GM23248 (cell line): ENCODE measurements at places on chromosomes 16 and 17. TPM values are rescaled to one million over a fixed set of nuclear protein-coding genes. Genes with fewer than 3 reads are reported as not detected.

DNA sequence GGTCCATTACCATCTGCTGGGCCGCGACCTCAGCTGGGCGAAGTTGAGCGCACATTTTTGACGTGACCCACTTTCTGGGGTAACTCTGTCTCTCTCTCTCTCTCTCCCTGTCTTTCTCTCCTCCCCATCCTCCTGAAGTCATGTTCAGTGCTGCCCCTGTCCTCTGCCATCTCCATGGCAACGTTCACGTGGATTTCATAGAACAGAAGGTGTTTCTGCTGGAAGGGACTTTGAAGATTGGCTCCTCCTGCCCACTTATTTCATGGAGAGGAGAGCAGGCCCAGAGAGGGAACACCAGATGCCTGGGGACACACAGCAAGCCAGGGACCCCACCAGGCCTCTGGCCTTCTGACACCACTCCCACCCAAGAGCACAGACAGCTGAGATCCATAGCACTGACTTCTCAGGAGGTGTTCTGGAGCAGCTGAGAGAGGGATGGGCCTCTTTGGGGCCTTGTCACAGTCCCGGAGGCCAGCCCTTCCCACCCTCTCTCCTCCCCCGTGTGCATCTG lies 4.2 kb upstream of the CCNF start:
- DNase-seq = no peak

DNA sequence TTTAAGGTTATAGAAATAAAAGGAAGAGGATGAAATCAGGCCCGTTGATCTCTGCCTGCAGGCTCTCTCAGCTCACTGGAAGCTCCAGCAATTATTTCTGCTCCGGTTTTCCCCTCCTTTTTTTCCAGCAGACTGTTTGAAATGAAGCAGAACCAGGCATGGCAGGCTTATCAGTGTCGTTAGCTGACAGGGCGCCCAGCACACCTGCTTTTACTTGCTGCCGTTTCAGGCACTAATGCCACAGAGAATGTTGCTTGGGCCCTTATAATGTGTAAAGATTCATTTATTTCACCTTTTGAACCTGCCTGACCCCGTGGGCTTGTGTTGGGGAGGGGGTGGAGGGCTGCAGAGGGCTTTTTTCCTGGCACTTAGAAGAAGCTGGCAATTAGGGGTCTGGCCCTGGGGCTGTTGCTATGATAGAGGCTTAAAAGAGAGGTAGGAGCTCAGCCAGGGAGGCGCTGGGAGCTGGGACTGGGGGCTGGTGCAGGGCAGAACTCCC lies 108.1 kb downstream of the IRX3 start:
- no peak for DNase-seq

GRCh38 chr16:73233329-73233765 lies 185.4 kb upstream of the ZFHX3 start:
- no peak for DNase-seq

DNA sequence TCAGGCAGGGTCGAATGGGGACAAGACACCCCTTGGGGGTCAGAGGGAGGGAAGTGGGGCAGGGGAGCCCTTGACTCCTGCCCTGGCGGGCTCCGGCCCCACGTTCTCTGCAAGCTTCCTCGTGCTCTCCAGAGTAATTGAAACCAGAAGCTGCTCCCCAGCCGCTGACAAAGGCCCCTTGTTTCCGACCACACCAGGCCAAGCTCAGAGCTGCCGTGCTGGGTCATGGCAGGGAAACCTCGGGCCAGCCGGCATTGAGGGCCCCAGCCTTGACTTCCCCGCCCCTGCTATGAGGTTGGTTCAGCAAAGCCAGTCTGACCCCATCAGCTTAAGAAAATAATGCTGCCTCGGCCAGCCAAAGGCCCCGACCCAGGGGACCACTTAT lies 43.3 kb downstream of the TIMM22 start:
- no peak for DNase-seq

DNA sequence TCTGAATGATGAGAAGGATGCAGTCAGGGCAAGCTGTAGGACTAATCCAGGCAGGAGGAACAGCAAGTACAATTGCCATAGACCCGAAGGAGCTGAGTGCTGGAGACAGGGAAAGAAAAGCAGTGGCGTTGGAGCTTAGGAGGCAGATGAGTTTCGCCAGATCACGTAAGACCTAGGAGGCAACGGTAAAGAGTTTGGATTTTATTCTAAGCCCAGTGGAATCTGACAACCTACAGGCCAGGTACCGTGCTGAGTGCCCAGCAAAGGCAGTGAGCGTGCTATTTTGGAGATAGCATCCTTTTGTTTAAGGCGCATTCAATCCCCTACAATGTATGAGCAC lies 1.2 kb downstream of the USP43 start:
- no peak for DNase-seq

- DNase-seq = no peak
Observed at GRCh38 chr17:61338874-61339478, 60.7 kb upstream of the TBX2 start.

GRCh38 chr16:85491058-85491771 lies 121.9 kb upstream of the GSE1 start:
- DNase-seq = no peak

- DNase-seq = no peak
Observed at GRCh38 chr17:51992864-51993416, 165.6 kb downstream of the CA10 start.

DNA sequence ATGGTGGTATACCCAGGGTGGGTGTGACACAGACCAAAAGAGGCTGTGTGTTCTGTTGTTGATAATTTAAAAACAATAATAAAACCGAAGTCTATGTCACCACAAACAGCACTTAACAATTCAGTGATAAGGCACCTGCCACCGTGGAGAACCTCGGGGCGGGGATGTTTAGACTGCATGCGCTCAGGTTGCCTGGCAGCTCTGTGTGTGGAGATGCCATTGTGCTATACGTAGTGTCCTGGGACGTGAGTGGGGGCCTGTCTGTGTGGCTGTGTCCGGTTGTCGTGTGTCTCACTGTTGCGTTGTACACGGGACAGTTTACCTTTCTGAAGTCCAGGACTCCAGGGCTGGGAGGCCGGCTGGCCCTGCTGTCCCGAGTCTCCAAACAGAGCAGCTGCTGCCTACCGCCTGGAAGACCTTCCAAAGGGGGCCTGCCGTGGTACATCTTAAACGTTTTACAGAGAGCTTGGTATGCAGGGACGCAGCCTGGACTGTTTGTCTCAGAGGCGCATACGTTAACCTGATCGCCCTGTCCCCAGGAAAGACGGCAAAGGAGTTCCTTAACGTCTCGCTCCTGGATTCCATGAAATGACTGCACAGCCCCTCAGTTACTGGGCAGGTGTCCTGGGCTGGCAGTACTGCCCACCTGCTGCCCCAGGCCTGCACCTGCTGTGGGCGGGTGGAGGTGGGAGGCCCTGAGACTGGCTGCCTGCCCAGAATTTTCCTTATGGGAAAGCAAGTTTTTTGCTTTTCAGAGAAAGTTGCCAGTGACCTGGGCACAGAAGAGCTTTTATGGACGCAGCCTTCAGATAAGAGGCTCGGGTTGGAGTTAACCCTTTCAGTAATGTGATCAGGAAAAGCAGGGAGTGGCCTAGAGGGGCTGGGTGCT lies 19.0 kb downstream of the SPIRE2 start:
- no peak for DNase-seq

GRCh38 chr16:67399218-67399733 lies 6.0 kb upstream of the TPPP3 start:
- peak; percentile 48 for DNase-seq

- peak; percentile 85 for DNase-seq
Observed at GRCh38 chr17:50264263-50265113, 9.8 kb upstream of the TMEM92 start.

- DNase-seq = peak; percentile 66
Observed at GRCh38 chr16:87212026-87212425, 105.2 kb downstream of the C16orf95 start.

GRCh38 chr17:48551214-48551555 lies 6.3 kb upstream of the HOXB2 start:
- DNase-seq = no peak

DNA sequence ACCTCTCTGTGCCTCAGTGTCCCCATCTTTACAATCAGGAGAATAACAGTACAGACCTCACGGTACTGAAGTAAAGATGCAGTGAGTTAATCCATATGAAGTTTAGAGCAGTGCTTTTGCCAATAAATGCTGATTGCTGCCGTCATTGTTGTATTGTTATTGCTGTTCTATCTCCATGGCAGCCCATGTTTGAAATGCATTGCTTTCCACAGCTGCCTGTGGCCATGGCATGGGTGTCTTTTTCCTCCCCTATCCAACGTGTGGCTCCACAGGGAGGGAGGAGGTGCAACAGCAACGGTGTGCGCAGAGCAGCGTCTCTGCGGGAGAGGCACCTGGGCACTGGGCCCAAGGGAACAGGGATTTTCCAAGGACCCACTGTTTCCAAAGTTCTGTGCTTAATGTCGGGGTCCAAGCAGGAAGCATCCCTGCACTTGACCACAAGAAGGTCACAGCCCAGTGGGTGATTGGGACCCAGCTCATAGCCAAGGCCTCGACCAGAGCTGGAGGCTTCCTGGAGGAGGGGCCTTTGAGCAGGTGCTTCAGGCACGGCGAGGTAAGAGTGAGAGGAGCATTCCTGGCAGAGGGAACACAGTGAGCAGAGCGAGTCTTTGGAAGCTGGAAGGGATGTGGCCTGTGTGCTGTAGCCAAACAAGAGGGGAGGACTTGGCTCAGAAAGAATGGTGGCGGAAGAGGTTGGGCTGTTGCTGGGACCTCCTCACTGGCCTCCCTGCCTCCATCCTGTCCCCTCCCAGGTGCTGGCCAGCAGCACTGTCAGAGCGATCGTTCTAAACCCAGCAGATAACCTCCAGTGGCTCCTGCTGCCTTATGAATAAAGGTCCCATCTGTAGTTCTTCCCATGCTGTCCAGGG lies 3.9 kb downstream of the RAI1 start:
- peak; percentile 67 for DNase-seq

DNA sequence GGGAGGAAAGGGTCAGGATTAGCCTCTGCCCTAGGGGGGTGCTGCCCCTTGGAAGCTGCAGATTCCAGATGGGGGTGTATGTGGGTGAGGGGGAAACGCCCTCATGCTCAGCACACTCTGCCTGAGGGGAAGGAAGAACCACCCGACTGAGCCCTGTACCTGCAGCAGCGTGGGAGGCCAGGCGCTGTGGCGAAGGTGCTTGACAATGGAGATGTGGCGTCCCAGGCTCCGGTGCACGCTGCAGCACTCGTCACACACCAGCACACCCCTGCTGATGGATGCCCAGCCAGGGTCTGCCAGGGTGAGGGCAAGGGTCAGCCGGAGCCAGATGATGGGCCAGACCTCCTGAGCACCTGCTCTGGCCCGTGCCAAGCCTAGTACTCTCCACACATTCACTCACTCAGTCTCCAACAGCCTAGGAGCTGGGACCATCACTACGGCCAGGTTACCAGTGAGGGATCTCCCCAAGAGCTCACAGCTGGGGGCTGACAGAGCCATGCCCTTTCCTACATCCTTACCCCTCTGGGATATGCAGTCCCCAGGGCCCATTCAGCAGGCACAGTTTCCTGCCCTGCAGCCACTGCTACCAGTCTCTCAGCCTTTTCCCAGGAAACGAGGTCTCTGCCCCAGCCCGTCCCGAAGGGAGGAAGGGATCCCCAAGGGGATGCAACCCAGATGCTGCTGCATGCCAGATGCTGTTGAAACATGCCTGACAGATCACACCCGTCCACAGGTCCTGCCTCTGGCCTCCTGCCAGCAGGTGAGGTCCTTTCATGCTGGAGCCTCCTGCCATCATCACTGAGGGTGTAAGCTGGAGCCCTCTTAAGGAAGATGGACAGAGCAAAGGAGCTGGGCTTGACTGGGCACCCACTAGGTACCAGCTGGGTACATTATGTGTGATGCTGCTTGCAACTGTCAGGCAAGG lies 5.9 kb downstream of the GIT1 start:
- DNase-seq = no peak

DNA sequence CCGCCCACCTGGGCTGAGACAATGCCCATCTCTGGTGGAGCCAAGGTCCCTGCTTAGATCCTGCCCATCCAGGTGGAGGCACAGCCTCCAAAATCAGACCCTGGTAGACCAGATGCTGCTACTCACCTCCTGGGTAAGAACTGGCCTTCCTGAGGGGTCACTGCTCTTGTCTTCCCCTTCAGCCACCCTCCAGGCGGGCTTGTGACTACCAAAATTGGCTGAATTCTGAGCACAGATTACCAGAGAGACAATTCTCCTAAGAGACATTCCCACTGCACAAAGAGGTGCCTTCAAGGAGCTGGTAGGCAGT lies 10.9 kb downstream of the MMP2 start:
- DNase-seq = no peak

DNA sequence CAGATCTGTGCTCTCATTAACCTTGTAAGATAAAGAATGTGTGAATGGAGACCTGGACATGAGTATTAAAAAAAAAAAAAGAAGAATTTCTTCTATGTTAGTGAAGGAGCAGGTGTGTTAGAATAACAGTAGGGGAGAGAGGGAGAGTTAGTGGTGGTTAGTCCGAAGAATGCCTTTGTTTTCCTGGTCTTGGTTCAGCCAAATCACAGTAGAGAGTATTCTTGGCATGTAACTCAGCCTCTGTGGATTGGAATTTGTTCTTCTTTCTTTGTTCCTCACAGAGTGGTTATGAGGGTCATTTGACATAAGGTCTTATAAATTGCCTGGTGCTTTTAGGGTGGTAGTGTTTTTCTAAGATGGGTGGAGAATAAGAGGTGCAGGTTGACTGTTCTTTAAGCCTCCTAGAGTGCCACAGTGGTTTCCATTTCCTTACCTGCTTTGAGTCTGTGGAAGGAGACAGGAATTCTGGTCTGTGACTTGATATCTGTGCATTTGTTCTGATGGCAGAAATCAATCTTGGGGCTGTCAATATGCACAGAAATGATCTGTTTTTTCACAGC lies 17.6 kb downstream of the NUP93 start:
- DNase-seq = no peak

GRCh38 chr17:43531955-43532354 lies 14.2 kb downstream of the ETV4 start:
- no peak for DNase-seq

DNA sequence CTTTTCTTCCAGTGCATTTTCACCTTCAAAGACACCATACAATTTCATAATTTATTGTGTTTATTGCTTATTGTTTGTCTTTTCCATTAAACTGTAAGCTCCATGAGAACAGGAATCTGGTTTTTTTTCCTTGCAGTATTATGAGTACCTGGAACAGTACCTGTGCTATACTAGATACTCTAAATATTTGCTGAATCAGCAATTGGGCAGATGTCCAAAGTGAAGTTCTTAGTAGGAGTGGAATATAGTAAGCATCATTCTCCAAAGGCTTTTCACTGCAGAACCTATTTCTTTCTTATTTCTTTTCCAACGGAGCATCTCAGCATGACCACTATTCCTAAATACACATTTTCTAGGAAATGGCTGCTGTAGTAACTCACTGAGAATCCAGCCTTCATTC lies 269.0 kb upstream of the CCL2 start:
- DNase-seq = no peak

DNA sequence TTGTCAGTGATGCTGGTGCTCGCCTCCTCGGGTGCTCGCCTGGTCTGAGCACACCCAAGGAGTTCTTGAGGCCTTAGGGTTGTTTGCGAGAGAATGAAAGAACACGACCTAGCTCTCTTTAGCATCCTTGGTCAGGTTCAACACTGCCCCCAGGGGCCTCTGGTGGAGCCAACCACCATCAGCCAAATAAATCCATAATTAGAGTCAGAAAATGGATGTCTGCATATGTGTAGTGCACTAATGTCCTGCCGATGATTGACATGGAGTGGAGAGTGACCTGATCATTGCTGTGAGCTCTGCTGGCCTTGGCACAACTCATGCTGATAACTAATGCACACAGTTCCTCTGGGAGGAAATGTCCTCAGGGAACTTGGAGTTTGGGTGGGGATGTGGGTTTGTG lies 8.2 kb upstream of the STH start:
- DNase-seq = no peak

Gene HOXB3
- total RNA-seq = 1.9 and 4.8 TPM in 2 replicates

Gene OTOP3
- not detected in 2 replicates for total RNA-seq

Gene MFAP4
- total RNA-seq = 79.0 and 97.8 TPM in 2 replicates

Gene NAGLU
- 68.1 and 83.1 TPM in 2 replicates for total RNA-seq

Gene SLC6A2
- not detected in 2 replicates for total RNA-seq

Gene HOXB9
- not detected in 2 replicates for total RNA-seq

Gene ALOX12
- not detected in 2 replicates for total RNA-seq

Gene PPP1R1B
- total RNA-seq = not detected in 2 replicates

Gene PRSS27
- 0.76 TPM in 1 of 2 replicates, not detected in the other for total RNA-seq
